ENCODE measurements at places on chromosomes 2 and 18. TPM values are rescaled to one million over a fixed set of nuclear protein-coding genes. Genes with fewer than 3 reads are reported as not detected.

The INPP5D gene
- polyA plus RNA-seq, result 4.1 TPM

The KLHL29 gene
- polyA plus RNA-seq, result 1.1 TPM

The GLI2 gene
- polyA plus RNA-seq, result 1.4 TPM

The UGT1A5 gene
- not detected for polyA plus RNA-seq

The ADAM23 gene
- 18.6 TPM for polyA plus RNA-seq

The TRIP12 gene
- polyA plus RNA-seq, result 16.1 TPM

The ZNF24 gene
- 17.6 TPM for polyA plus RNA-seq

The ALPI gene
- polyA plus RNA-seq, result not detected

The TUBB8B gene
- polyA plus RNA-seq, result not detected

The PPP1CB gene
- polyA plus RNA-seq, result 128 TPM

The LOXHD1 gene
- 0.72 TPM for polyA plus RNA-seq

The CYTIP gene
- 1.00 TPM for polyA plus RNA-seq

The RRM2 gene
- polyA plus RNA-seq, result 0.44 TPM

The BUB1 gene
- polyA plus RNA-seq, result 0.49 TPM

The ALKAL2 gene
- 1.2 TPM for polyA plus RNA-seq

The CXCR1 gene
- polyA plus RNA-seq, result 0.22 TPM

The UPP2 gene
- polyA plus RNA-seq, result not detected
